ENCODE measurements at places on chromosomes 4 and X.

DNA sequence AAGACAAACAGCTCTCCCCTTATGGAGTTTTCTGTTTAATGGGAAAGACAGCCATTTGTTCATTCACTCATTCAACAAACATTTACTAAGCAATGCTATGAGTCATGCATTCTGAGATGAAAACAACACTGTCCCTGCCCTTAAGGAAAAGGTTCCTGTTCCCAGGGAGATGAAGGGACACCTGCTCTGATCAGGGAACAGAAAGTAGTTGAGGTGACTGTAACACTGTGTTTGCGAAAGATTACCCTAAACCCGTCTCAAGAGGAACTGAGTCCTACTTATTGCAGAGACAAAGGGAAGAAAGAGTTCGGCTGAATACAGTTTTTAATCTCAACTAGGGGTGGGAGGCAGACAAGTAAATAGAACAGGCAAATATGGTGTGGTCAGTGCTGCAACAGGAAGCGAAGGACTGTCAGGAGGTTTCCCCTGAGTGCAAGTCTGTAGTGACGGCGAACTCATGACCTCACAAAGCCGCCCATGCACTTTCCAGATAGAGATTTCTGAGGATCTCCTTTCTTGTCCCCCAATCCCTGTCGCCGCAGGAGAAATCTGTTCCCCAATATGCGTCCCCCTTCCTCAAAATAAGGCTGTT is 712 bp downstream of the STX18 start:
- DNase-seq: no peak

GRCh38 chr4:134807231-134807745 is 605.7 kb upstream of the PABPC4L start:
- no peak for DNase-seq

DNA sequence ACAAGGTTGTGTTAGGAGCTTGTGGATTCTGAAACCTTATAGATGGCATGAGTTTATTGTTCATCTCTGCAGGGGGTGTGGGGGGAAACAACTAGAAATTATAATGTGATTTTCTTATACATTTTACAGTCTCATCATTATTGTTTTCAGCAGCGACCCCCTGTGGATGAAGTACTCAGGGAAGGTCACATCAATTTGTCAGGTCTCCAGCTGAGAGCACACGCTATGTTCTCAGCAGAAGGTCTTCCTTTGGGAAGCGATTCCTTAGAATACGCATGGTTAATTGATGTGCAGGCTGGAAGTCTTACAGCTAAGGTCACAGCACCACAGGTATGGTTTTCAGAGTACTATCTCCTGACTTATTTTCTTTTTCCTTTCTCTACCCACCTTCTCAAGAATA is 72.2 kb downstream of the BLTP1 start:
- no peak for DNase-seq

GRCh38 chr4:158346576-158346975 is 136.3 kb downstream of the TMEM144 start:
- no peak for DNase-seq

- no peak for DNase-seq
Observed at GRCh38 chrX:9952300-9952699, 14.9 kb upstream of the CLDN34 start.

DNA sequence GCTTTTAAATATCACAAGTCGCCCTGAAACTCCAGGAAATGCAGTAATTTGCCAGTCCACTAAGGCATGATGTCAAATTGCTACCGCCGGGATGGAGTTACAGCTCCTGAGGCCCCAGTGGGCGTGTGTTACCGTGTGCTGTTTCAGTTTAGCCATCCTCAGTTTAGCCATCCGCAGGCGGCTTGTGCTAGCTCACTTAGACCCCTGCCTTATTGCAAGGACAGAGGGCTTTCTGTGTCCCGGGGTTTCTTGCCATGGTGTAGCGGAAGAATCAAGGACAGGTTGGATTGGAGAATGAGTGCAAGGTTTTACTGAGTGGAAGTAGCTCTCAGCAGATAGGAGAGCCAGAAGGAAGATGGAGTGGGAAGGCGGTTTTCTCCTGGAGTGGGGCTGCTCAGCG is 33.8 kb upstream of the LRBA start:
- no peak for DNase-seq

GRCh38 chr4:181475781-181476507 is 767.3 kb upstream of the TENM3 start:
- DNase-seq: no peak

DNA sequence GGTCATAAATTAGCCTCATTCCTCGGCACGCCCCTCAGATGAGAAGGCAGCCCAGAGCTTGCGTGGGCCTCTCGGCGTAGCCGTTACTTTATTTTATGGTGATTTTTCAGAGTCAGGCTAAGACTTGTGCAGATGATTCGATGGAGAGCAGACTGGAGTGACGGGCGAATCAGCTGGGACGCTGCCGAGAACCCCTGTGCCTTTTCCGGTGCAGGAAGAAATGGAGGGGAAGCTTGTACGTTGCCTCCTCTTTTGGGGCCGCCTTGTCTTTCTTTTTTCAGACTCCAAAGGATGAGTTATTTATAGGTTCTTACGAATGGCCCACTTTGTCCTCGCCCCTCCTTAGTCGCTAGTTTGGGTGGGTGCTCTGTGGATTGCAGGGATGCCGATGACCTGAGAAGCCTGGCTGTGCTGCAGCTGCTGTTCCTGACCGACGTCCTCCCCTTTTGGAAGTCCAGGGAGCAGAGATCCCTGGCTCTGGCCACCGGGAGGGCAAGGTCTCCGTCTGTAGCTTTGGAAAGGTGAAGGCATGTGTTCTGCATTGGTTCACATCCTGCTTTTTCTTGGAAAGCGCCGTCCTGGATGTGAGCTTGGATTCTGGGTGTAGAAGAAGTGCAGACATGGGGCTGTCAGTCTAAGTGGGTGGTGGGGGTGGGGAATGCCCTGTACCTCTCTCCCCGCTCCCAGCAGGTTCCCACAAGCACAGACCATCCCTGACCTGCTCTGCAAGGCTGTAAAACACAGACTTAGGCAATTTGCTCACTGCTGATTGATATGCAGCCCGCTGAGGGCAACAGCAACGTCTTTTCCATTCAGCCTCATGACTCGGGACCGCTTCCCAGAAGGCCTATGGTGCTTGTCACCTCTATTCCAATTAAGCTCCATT is 9.3 kb downstream of the SORCS2 start:
- no peak for DNase-seq

GRCh38 chrX:30283456-30284200 is 25.6 kb downstream of the NR0B1 start:
- no peak for DNase-seq

GRCh38 chr4:102761296-102761701 is 531 bp upstream of the MANBA start:
- DNase-seq: no peak

DNA sequence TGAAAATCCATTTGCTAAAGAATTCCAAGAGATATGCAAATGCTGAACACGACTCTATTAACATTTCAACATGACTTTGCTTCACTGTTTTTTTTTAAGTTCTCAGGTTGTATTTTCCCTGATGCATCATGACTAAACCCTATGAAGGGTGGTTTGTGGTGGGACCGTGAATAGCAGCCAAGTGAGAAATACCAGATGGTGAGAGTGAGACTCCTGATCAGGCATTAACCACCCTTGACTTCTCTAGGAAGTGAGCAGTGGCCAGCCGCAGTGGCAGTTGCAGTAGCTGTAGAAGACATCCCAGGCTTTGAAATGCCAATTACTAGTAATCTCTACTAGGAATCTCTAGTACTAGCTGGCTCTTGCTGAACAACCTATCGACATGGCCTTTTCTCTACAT is 383.4 kb downstream of the FAM133A start:
- DNase-seq: no peak

DNA sequence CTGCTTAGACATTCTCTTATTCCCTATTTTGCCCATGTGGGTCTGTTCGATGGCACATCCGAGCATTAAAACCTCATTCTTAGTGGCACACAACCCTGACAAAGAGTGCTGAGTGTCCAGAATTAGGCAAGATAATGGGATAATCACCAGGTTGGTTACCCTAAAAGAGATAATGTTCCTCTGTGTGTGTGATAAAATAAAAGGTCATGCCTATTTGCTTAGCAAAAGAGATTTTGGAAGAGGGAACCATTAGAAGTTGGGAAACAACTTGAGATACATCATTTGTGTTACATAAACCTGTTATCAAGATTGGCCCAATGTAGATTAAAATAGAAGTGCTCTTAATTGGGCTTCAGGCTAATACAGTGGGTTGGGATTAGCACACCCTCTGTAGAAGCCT is 182.7 kb downstream of the NWD2 start:
- DNase-seq: no peak

GRCh38 chr4:52111995-52112394 is 60.9 kb downstream of the SPATA18 start:
- no peak for DNase-seq

DNA sequence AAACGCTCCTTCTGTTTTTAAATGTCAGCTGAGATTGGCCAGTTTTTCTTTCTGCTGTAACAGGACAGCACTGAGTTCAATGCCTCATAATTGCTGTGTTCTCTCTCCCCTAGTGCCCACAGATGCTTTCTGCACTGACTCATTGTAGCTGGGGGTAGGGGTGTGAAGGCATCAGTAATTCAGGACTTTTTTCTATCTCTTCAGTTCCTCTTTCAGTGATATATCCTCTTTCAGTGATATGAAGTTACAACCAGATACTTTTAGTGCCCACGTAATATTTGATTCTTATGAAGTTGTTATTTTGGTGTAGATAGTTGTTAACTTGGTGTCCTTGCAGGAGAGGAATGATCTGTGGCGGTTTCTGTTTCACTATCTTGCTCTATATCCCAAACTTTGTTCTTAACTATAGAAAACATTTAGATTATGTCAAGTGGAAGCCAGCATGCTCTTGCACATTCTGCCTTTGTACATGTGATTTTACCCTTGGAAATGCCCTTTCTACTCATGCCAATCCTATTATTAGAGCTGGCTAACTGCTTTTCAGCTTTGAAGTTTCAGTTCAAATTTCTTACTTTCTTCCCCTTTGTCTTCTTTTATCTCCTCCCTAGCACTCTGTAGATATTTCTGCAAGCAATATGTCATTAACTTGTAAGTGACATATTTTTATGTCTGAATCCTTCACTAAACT is 1258.4 kb downstream of the FAM133A start:
- DNase-seq: no peak

GRCh38 chrX:134469486-134469885 is 9.5 kb downstream of the HPRT1 start:
- DNase-seq: no peak

GRCh38 chr4:164204434-164204833 is 549.5 kb upstream of the SMIM31 start:
- DNase-seq: no peak

- DNase-seq: no peak
Observed at GRCh38 chr4:184019076-184019475, 114.0 kb downstream of the STOX2 start.

- DNase-seq: no peak
Observed at GRCh38 chrX:11040405-11040804, 70.7 kb upstream of the HCCS start.

- no peak for DNase-seq
Observed at GRCh38 chrX:110449312-110449711, 90.7 kb downstream of the RTL9 start.

- no peak for DNase-seq
Observed at GRCh38 chrX:132737743-132738142, 220.7 kb downstream of the HS6ST2 start.

DNA sequence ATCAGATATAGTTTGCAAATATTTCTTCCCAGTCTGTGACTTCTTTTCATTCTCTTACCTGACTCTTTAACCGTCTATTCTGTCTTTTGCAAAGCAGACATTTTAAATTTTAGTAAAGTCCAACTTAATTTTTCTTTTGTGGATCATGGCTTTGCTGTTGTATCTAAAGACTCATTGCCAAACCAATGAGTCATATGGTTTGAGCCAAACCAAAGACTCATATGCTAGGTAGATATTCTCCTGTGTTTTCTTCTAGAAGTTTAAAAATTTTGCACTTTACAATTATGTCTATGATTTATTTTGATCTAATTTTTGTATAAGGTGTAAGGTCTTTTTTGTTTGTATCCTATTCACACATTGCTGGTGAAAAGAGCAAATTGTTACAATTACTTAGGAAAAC is 446.8 kb downstream of the ANKRD50 start:
- no peak for DNase-seq

- no peak for DNase-seq
Observed at GRCh38 chr4:18930487-18930886, 908.9 kb upstream of the LCORL start.

GRCh38 chr4:88411491-88412096 is 32.9 kb downstream of the HERC6 start:
- no peak for DNase-seq

- DNase-seq: no peak
Observed at GRCh38 chrX:20951016-20951810, 423.0 kb upstream of the CNKSR2 start.

- DNase-seq: no peak
Observed at GRCh38 chr4:114057746-114058145, 78.3 kb upstream of the ARSJ start.

- DNase-seq: no peak
Observed at GRCh38 chrX:144896323-144896722, 351.0 kb upstream of the SPANXN1 start.

DNA sequence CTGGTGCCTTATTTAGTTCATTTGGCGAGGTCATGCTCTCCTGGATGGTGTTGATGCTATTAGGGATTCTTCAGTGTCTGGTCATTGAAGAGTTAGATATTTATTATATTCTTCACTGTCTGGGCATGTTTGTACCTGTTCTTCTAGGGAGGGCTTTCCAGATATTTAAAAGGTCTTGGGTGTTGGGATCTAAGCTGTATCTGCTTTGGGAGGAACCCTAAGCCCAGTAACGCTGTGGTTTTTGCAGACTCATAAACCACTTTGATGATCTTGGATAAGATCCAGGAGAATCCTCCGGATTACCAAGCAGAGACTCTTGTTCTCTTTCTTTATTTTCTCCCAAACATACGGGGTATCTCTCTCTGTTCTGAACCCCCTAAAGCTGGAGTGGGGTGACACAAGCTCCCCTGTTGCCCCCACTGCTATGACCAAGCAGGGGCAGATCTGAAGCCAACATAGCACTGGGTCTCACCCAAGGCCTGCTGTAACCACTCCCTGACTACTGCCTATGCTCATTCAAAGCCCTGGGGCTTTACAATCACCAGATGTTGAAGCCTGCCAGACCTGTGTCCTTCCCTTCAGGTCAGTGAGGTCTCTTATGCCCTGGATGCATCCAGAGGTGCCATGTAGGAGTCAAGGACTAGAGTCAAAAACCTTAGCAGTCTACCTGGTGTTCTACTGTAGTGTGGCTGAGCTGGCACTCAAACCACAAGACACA is 187.6 kb downstream of the GUCY2F start:
- no peak for DNase-seq

GRCh38 chr4:154741922-154742850 is 1.6 kb upstream of the LRAT start:
- DNase-seq: no peak

DNA sequence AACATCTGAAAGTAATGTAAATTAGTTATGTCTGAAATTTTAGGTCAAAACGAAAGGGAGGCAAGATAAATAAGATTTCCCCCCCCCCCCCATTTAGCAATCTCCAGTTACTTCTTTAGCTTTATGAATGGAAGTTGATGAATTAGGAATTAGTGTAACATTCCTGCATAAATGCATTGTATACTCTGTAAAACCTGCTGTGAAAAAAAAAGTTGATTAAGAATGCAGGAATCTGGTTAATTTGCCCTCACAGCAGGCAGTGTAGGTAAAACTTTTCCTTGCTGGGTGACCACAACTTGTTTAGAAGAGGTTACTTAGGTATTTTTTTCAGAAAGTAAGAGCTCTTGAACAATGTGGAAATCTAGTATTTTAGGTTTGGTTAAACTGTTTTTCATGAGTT is 15.3 kb downstream of the LARP7 start:
- no peak for DNase-seq

GRCh38 chr4:78566834-78567499 is 15.4 kb downstream of the ANXA3 start:
- DNase-seq: no peak
